Naive thymus-derived CD4-positive, alpha-beta T cell (primary cell): ENCODE measurements at places on chromosomes 2 and 18.

DNA sequence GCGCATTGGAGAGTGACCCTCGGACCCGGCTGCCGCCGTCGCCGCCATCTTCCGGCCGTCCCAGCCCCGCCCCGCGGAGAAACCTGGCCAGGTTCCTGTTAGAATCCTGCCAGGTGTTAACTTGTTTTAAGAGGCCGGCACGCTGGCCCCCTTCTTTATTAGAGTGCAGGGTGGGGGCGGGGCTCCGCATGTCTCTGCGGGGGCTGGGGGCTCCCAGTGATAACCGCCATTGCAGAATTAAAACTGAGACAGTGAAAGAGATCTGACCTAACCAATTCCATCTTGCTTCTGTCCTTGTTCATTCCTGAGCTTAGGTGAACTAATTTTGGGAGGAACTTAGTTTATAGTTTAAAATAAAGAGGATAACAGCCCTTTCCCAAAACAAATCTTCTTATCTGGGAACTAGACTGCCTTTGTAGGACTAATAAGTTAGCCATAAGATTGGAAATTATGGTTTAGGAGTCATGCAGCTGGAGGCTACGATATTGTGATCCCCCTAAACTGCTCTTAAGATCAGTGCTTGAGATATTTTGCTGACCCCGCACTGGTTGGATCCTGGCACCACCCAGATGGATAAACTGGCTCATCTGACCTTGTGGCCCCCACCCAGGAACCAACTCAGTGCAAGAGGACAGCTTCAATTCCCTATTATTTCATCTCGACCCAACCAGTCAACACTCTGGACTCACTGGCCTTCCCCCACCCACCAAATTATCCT is 543 bp upstream of the STARD7 start:
- no peak for DNase-seq
- H3K36me3 ChIP-seq, result peaks cover 10% of the 10 kb centered on the region
- no peaks in the 10 kb centered on the region for H3K27me3 ChIP-seq
- H3K27ac ChIP-seq, result peak overlapping the region; percentile 87
- peaks cover 24% of the 10 kb centered on the region for H3K4me1 ChIP-seq
- peak overlapping the region; percentile 83 for H3K4me3 ChIP-seq

DNA sequence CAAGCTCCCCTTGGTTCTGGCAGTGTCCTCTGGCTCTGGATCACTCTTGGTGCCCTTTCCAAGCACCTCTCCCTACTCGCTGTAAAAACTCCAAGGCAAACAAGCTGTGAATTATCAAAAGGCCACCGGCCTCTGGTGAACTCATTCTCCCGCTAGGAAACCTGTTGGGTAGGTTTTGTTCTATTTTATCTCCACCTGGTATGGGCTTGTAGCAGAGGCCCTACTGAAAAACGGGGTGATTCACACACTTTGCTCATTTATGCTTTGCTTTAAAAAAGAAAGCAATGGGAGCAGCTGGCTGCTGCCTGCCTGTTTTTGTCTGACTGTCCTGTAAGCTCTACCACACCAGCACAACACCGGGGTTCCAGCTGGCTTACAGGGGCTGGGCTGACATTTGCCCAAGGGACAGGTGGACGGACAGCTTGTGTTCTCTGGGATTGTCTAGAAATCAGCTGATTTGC is 56.8 kb downstream of the SH3BP4 start:
- H3K27ac ChIP-seq, result no peak overlapping the region
- no peaks in the 10 kb centered on the region for H3K36me3 ChIP-seq
- no peak overlapping the region for H3K4me3 ChIP-seq
- no peak for DNase-seq

GRCh38 chr2:15251753-15252152 is 309.4 kb downstream of the NBAS start:
- H3K4me3 ChIP-seq, result no peak overlapping the region
- no peaks in the 10 kb centered on the region for H3K36me3 ChIP-seq
- no peaks in the 10 kb centered on the region for H3K4me1 ChIP-seq
- H3K27me3 ChIP-seq, result no peaks in the 10 kb centered on the region

GRCh38 chr18:51009072-51009471 is 20.9 kb upstream of the SMAD4 start:
- no peaks in the 10 kb centered on the region for H3K36me3 ChIP-seq
- H3K27ac ChIP-seq, result no peak overlapping the region

DNA sequence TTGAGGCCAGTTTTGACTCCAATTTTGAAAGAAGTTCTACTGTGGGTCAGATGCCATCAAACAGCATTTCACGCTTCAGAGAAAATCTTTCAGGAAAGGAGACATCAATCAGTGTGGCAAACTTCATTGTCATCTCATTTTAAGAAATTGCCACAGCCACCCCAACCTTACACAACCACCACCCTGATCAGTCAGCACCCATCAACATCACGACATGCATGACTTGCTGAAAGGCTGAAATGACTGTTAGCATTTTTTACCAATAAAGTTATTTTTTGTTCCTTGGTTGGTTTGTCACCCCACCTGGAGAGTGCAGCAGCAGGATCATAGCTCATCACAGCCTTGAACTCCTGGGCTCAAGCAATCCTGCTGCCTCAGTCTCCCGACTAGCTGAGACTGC is 10.4 kb downstream of the DNAJC10 start:
- H3K27ac ChIP-seq, result no peak overlapping the region
- peaks cover 12% of the 10 kb centered on the region for H3K36me3 ChIP-seq
- H3K4me3 ChIP-seq, result no peak overlapping the region
- DNase-seq, result no peak
- no peaks in the 10 kb centered on the region for H3K4me1 ChIP-seq
- no peaks in the 10 kb centered on the region for H3K27me3 ChIP-seq

DNA sequence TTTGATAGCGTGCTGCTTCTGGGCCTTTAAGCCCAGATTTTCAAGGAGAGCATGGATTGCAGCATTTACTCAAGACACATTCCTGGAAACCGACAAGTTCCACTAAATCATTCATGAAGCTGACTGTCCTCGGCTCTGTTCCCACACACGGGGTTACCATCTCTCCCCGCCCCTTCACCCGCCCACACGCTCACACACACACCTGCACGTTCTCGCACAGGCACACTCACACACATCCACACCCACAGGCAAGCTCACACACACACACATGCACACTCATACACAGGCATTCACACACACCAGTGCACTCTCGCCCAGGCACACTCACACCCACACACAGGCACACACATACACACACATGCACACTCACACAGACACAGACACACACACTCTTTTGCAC is 150.0 kb upstream of the AGAP1 start:
- no peaks in the 10 kb centered on the region for H3K27me3 ChIP-seq
- no peak overlapping the region for H3K27ac ChIP-seq
- H3K4me1 ChIP-seq, result no peaks in the 10 kb centered on the region
- DNase-seq, result no peak

DNA sequence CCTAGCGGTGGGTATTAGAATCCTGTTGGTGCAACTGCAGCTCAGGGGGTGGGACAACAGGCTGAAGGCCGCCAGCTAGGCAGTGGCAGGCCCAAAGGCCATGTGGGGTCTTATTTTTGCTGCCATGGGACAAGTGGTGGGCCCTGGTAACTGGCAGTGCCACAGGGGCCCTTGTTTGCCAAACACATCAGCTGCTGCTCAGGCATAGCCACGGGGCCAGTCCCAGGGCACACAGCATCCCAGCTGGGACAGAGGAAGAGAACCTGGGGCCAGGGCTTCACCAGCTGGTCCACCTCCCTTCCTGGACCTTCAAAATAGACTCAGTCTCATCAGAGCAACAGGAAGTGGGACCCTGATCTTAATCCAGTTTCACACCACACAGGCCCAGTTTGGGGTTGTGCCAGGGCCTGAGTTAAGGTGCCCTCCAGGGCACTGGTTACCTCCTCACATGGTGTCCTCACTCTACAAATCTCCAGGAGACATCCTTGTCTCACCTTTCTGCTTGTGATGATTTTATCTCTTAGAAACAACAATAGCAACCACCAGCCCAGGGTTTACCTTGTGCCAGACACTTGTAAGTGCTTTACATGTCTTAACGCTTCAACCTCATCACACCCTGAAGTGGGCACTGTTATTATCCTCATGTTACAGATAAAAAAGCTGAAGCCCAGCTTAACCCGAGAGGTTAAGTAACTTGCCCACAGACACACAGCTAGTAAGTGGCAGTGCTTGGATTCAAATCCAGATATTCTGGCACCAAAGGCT is 98.5 kb downstream of the GYPC start:
- DNase-seq, result no peak
- H3K4me1 ChIP-seq, result no peaks in the 10 kb centered on the region
- H3K4me3 ChIP-seq, result no peak overlapping the region
- no peaks in the 10 kb centered on the region for H3K36me3 ChIP-seq
- H3K27ac ChIP-seq, result no peak overlapping the region

DNA sequence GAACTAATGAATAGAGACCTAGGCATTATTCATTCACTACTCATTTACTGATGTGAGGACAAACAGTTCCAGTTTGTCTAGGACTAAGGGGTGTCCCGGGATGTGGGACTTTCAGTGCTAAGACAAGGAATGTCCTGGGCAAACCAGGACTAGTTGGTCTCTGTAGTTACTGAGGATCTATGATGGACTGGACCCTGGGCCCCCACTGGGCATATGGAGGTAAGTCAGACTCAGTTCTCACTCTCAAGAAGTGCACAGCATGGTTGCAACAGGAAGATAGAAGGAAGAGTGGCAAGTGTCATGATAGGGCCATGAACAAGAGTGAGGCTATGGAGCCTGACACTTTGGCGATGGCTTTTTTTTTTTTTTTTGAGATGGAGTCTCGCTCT is 128.2 kb downstream of the MYCN start:
- no peak for DNase-seq
- H3K36me3 ChIP-seq, result no peaks in the 10 kb centered on the region
- no peaks in the 10 kb centered on the region for H3K4me1 ChIP-seq
- H3K27ac ChIP-seq, result no peak overlapping the region
- H3K4me3 ChIP-seq, result no peak overlapping the region
- no peaks in the 10 kb centered on the region for H3K27me3 ChIP-seq

DNA sequence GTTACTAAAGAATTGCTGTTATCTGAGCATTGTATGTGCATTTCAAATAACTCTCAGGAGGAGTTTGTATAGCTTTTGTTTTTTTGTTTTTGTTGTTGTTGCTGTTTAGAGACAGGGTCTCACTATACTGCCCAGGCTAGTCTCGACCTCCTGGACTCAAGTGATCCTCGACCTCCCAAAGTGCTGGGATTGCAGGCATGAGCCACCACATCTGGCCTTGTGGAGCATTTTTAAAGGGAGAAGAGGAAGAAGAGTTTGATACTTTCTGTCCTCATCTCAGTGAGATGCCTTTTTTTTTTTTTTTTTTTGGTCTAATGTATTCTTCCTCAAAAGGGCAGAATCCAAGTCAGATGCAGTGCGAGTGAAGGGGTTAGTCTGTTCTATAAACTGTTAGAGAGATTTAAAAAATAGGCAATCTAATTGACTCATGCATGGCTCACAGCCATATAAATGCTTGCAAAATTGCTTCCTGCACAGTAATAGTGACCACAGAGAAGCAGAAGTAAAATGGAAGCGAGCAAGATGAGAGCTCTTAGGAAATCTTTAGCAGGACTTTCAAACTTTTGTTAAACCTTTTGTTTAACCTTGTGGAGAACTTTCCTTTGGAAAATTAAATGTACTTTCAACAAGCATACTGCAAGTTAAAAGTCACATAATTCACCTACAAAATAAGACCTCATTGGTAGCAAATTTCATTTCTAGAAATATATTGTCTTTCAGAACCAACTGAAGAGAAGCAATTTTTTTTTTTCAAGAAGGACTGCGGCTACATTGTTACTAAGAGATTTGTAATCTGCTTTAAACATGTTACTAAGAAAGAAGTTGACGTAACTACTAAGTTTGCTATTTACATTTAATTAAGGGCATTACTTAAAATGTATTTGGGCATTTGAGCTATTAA is 52.3 kb upstream of the ROCK1 start:
- no peaks in the 10 kb centered on the region for H3K36me3 ChIP-seq
- H3K27me3 ChIP-seq, result no peaks in the 10 kb centered on the region
- no peaks in the 10 kb centered on the region for H3K4me1 ChIP-seq
- no peak for DNase-seq

GRCh38 chr18:29234751-29235150 is 1057.8 kb upstream of the CDH2 start:
- no peak for DNase-seq
- no peaks in the 10 kb centered on the region for H3K27me3 ChIP-seq
- H3K27ac ChIP-seq, result no peak overlapping the region
- no peak overlapping the region for H3K4me3 ChIP-seq
- H3K4me1 ChIP-seq, result no peaks in the 10 kb centered on the region

- H3K27ac ChIP-seq, result no peak overlapping the region
- no peaks in the 10 kb centered on the region for H3K27me3 ChIP-seq
- H3K4me3 ChIP-seq, result no peak overlapping the region
- H3K36me3 ChIP-seq, result no peaks in the 10 kb centered on the region
- H3K4me1 ChIP-seq, result no peaks in the 10 kb centered on the region
- no peak for DNase-seq
Observed at GRCh38 chr2:45813003-45813941, 161.8 kb downstream of the PRKCE start.

GRCh38 chr18:35484034-35484433 is 13.7 kb downstream of the INO80C start:
- DNase-seq, result no peak
- no peak overlapping the region for H3K4me3 ChIP-seq
- no peaks in the 10 kb centered on the region for H3K4me1 ChIP-seq
- no peak overlapping the region for H3K27ac ChIP-seq
- H3K36me3 ChIP-seq, result no peaks in the 10 kb centered on the region

DNA sequence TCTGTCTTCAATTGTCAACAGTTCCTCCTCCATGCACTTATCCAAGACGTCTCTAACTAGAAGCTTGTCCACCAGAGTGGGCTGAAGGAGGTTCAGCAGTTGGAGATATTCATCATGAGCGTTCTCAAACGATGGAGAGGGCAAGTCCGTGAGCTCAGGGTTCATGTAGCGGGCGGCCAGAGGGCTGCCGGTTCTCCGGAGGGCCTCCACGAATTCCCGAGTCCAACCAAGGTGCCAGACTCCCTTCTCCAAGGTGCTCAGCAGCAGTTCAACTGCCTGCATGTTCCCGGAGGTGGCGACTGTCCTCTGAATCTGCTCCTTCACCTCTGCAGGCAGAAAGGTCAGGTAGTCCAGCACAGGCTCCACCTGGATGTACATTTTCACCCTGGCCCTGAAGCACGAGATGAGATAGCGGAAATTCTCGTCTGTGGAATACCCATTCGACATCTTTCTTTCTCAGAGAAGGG is 590 bp downstream of the IFIH1 start:
- peak overlapping the region; percentile 85 for H3K27ac ChIP-seq
- DNase-seq, result peak; percentile 21
- H3K4me1 ChIP-seq, result peaks cover 22% of the 10 kb centered on the region
- H3K27me3 ChIP-seq, result no peaks in the 10 kb centered on the region
- H3K4me3 ChIP-seq, result peak overlapping the region; percentile 93

DNA sequence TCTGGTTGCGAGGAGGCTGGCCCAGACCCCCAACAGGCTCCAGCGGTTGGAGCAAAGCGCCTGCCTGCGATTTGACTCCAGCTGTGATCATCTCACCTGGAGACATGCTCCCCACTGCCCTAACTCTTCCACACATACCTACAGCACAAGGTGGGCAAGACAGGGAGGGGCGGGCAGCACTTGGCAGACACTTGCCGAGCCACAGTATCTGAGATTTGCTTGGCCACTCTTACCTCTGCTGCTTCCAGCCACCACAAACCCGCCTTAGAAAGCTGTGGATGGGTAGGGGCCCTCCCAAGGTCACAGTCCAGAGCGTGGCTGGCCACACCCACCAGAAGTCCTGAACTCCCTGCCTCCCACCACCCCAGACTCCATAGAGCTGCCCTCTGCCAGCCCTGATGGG is 8.2 kb downstream of the CYP26B1 start:
- DNase-seq, result no peak
- no peaks in the 10 kb centered on the region for H3K36me3 ChIP-seq
- no peak overlapping the region for H3K27ac ChIP-seq
- no peaks in the 10 kb centered on the region for H3K4me1 ChIP-seq
